ENCODE measurements at places on chromosomes 11 and 22. TPM values are rescaled to one million over a fixed set of nuclear protein-coding genes. Genes with fewer than 3 reads are reported as not detected.

C11orf21 gene
- total RNA-seq = 2.3 TPM

NXPE1 gene
- not detected for total RNA-seq

SPTY2D1 gene
- 29.2 TPM for total RNA-seq

CCDC85B gene
- 70.8 TPM for total RNA-seq

SLC22A9 gene
- total RNA-seq = not detected

DNA sequence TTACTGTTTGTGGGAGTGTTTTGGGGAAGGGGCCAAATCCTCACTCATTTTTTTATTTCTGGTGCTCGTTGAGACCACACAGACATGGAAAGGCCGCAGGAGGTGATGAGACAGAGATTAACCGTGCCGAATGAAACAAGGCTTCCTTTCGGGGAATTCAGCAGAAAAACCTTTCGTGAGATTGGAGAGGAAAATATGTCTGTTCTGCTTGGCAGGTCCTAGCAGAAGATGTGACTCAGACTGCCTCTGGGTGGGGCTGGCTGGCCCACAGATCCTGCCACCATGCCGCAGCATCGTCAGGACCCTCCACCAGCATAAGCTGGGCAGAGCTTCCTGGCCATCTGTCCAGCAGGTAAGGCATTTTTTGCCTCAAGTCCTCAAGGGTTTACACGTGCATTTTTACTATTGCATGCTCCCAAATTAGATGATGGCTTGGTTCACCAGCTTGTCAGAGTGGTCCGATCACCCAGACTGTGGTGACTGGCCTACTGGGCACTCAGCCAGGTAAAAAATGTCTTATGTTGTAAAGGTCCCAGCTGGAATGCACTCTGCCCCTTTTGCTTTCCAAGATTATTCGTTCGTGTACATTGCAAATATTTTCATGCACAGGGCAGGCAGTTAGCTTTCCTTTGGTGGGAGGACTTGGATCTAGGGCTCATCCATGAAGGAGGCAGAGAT lies 1.5 kb downstream of the DDB2 start:
- H3K27ac ChIP-seq = peak overlapping the region; percentile 98
- H3K27me3 ChIP-seq = no peaks in the 10 kb centered on the region
- H3K36me3 ChIP-seq = peaks cover 40% of the 10 kb centered on the region
- peaks cover 56% of the 10 kb centered on the region for H3K4me1 ChIP-seq
- peak overlapping the region; percentile 96 for H3K4me3 ChIP-seq

DNA sequence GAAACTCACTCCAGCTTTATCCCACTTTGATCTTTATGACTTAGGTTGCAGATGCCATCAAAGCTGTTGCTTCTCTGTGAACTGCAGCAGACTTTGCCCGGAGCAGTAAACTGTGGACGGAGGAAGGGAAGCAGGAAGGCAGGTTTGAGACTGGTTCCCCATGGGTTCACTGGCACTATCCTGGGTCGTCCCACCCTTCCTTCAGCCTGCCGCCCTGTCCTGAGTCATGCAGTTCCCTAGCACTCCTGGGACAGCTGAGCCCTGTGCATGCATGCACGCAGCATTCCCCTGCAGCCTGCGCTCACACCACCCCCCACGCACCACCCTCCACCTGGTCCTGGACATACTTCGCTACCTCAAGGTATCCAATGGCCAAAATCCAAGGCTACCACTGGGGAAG lies 23.5 kb upstream of the P2RY2 start:
- H3K27ac ChIP-seq = no peak overlapping the region
- no peaks in the 10 kb centered on the region for H3K4me1 ChIP-seq
- H3K27me3 ChIP-seq = peaks cover 12% of the 10 kb centered on the region
- H3K36me3 ChIP-seq = no peaks in the 10 kb centered on the region
- DNase-seq = no peak
- no peak overlapping the region for H3K4me3 ChIP-seq

GRCh38 chr11:75199412-75199955 lies 41.1 kb upstream of the TPBGL start:
- H3K27ac ChIP-seq = no peak overlapping the region
- no peaks in the 10 kb centered on the region for H3K36me3 ChIP-seq
- peaks cover 15% of the 10 kb centered on the region for H3K27me3 ChIP-seq
- no peak for DNase-seq
- no peaks in the 10 kb centered on the region for H3K4me1 ChIP-seq

GRCh38 chr11:17601676-17602075 lies 54.6 kb downstream of the OTOG start:
- no peak for DNase-seq
- H3K4me3 ChIP-seq = no peak overlapping the region
- no peaks in the 10 kb centered on the region for H3K36me3 ChIP-seq
